Hematopoietic multipotent progenitor cell treated with erythropoietin and hydrocortisone succinate and interleukin-3 and kit ligand, for 4 days (in vitro differentiated cells): ENCODE measurements at places on chromosomes 16 and 17.

DNA sequence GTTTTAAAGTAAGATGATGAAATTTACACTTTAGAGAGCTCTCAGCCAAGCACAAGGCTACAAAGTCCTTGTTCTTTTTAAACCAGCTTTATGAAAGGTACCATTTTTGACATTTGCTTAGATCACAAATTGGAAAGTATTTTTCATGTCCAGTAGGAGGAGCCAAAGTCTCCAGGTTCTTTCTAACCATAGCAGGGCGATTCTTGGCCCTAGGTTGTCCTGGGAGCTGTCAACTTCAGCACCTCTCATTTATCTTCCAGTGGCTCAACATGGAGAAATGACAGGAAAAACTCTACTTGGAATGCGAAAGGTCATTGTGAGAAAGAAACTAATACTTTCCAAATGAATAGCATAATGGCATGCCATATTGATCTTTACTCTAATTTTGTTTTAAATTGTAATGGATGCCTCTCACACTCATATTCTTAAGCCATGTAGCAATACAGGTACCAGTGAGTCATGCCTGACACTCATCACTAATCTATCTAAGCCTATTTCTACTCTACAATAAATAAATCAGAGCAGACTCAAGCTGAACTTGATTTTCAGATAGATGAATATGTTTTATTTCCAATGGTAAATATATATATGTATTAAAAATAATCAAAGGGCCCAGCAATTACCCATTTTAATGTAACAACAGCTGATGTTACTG is 919.1 kb upstream of the EEF2KMT start:
- peak; percentile 65 for DNase-seq

GRCh38 chr17:13016881-13017654 is 759 bp downstream of the ELAC2 start:
- peak; percentile 70 for DNase-seq

GRCh38 chr16:89147085-89147817 is 24.3 kb upstream of the CDH15 start:
- no peak for DNase-seq

DNA sequence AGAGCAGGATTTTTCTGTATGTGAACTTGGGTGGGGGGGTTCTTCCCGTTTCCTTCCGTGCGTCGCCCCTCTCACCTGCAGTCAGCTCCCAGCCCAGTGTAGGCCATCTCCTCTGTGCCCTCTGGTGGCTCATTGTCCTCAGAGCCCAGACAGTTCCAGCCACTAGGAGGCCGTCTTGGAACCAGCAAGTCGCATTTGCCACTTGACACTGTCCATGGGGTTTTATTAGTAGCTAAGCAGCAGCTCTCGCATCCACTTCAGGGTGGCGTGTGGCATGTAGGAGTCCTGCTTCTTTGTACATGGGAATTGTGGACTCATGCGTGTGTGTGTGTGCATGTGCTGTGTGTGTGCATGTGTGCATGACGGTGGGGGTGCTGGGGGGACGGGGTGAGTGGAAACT is 74.0 kb downstream of the SEC14L1 start:
- DNase-seq = peak; percentile 84

DNA sequence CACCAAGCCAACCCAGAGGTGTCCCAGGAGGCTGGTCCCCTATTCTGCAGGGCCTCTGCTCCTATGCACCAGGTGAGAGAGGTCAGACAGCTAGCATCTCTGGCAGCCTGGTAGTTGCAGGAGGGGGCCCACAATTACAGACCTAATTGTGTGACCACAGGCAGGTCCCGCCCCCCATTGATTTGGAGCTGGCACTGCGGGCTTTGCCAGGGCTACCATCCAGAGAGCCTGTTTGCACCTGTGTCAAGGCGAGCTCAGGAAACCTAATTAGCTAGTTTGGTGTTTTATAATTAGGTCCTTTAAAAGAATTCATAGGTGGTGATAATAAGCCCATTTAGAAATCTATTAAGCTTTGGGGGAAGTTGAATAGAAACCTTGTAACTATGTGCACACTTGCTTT is 90.2 kb downstream of the MRM1 start:
- no peak for DNase-seq

DNA sequence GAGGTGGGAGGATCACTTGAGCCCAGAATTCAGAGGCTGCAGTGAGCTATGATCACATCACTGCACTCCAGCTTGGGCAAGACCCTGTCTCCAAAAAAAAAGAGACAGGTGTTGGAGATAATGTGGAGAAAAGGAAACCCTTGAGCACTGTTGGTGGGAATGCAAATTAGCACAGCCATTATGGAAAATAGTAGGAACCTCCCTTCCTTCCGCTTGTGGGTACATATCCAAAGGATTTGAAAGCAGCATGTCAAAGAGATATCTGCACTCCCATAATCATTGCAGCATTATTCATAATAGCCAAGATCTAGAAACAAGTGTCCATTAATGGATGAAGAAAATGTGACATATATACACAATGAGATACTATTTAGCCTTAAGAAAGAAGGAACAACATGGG is 9.7 kb upstream of the ADCY7 start:
- no peak for DNase-seq

GRCh38 chr17:63549289-63549945 is 860 bp upstream of the DCAF7 start:
- DNase-seq = peak; percentile 89

DNA sequence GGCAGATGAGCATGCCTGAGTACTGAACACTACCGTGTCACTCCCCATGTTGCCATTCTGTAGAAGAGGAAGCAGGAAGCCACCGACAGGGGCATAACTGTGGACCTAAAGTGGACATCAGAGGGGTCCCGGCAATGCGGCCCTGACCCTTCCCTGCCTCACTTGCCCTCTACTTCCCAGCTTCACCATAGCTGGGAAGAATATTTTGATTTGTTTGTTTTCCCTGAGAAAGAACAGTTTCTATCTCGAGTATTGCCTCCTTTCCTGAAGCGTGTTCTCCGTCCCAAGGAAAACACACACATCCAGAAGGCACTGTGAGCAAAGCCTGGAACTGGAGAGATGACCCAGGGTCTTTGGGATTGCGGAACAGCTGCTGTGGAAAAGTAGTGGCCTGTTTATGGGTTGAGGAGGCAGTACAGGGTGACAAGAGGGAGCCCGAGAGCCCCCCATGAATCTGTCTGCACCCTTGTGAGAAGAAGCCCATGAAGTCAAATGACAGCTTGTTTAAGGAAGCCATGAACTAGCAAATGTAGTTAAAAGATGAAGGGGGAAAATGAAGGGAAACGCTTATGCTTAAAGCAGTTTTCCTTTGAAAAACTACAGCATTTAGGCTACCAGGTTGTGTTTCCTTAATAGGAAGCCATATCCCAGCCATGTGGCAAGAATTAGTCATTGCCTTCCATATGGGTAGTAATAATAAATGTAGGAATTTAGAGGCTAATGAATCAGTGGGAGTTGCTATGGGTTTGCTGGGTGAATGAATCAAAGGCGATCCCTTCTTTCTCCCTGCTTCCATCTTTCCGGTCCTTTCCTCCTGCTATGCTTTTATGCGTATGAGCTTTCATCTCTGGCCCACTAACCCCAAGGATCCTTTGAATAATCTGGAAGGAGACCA is 90.0 kb upstream of the TBX2 start:
- DNase-seq = no peak

DNA sequence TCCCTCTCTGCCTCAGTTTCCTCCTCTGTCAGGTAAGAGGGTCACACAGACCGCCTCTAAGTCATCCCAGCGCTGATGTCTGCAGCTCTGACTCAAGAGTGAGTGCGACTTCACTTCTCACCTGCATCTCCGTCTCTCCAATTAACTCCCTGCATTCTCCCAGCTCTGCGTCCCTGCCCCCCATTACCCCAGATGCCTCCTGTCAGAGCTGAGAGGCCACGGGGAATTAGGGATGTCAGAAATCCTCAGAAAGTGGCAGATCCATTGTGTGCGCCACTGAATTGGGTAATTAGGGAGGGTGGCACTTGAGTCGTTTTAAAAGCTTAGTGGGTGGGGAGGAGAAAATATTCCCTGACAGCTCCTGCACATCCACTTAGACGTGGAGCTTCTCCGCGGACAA is 885.4 kb upstream of the EEF2KMT start:
- DNase-seq = no peak

DNA sequence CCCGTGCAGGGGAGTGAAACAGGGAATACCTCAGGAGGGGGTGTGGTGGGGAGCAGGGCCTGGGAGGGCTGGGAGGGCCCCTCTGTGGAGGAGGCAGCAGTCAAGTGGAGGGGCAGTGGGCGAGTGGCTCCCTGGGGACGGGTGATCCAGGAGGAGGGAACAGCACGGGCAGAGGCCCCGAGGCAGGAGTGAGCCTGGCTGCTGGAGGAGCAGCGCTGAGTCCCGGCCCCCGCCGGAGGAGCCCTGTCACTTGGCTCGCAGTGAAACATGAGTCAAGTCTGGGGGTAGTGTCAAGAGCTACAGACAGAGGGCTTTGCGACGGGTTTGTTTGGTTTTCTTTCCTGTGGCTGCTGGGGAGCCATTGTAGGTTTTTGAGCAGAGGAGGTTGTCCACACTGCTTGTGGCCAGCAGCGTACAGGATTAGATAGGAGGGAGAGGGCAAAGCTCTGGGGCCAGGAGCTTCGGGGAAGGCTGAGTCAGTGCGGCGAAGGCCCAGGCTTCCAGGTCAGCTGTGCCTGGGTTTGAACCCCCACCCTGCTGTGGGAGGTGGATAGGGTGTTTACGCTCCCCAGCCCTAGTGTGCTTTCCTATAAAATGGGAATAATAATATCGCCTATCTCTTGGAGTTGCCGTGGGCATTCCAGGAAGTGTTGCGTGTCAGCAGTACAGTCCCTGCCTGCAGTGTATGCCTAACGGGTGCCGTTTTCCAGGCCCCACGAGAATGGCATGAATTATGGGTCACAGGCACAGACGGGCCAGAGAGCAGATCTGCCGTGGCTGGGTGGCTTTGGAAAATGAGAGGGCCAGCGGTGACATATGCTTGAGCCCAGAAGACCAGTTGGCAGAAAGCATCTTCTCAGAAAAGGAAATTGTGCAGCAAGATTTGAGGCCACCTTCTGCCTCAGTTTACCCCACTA is 115.9 kb upstream of the CIBAR2 start:
- no peak for DNase-seq

DNA sequence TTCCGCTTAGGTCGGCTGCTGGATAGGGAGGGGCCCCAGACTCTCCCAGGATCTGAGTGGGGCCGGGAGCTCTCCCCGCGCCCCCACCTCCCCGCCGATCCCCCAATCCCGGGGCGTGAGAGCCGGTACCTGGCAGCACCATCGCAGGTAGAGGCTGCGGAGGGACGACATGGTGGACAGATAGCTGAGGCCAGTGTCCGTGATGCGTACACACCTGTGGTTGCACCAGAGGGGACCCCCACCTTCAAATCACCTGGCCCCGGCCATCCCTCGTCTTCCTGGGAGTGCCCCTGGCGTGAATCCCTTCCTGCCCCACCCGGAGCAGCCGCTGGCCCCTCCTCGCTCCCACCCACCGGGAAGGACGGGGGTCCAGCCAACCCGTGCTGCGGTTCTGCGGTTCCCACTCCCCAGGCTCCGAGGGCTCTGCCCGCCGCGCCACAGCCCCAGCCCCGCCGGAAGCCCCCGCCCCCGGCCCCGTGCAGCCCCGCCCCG is 4.7 kb upstream of the WDR24 start:
- DNase-seq = no peak

DNA sequence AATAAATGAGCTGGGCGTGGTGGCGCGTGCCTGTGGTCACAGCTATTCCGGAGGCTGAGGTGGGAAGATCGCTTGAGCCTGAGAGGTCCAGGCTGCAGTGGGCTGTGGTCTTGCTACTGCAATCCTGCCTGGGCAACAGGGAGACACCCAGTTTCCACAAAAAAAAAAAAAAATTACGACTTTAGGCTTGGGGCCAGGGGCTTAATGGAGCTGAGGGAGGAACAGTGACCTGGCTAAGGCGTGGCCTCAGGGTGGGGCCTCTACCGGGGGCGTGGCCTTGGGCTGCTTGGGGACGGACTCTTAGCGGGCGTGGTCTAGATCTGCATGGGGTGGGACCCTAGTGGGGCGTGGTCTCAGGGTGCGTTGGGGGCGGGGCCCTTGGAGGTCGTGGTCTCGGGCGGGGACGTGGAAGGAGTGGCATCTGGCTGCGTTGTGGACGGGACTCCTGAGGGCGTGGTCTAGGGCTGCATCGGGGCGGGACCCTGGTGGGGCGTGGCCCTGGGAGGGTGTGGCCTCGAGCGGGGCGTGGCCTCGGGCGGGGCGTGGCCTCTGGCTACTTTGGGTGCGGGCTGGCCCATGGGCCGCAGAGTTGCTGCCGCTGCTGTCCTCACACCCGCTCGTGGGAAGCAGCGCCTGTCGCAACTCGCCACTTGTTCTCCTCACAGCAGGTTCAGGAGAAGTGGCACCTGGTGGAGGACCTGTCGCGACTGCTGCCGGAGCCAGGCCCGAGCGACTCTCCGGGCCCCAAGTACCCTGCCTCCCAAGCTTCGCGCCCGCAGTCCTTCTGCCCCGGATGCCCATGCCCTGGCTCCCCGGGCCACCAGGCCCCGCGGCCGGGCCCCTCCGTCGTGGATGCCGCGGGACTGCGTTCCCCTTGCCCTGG is 5.8 kb upstream of the C17orf99 start:
- peak; percentile 100 for DNase-seq

DNA sequence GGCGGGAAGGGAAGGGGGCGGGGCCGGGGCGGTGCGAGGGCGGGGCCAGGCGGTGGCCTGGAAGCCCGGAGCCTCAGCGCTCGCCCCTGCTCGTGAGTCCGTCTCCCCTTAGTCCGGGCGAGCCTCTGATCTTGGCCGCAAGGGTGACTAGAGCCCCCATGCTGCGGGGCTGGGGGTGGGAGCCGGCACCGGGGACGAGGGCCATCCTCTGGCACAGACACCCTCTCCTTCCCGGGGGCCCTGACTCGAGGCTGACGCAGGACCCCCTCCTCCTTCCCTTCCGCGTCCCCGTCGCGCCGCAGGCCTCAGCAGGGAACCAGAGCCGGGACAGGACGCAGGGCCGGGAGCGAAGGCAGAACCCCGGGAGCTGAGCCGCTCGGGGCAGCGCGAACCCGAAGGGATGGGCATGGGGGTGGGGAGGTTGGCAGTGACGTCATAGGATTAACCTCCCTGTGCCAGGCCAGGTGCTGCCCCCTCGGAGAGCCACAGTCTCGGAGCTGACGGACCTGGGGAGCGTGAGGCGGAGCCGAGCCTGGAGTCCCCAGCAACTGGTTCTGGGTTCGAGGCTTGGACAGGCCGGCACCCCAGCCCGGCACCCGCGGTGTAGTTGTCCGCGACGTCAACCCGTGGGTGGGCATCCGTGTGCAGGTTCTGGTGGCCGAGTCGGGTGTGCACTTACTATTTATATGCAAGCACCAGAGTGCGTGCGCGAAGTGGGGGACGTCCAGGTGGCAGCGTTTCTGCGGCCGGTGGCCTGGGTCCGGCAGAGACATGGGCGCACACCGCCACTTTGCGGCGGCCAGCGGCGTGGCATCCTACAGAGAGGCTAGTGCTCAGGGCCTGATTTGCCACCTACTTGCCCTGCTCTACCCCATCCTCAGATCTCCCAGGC is 503 bp upstream of the PLCD3 start:
- peak; percentile 90 for DNase-seq
